ENCODE measurements at places on chromosomes 2 and 18.

- DNase-seq = no peak
Measured at GRCh38 chr2:170271340-170271739, 93.4 kb downstream of the MYO3B start.

DNA sequence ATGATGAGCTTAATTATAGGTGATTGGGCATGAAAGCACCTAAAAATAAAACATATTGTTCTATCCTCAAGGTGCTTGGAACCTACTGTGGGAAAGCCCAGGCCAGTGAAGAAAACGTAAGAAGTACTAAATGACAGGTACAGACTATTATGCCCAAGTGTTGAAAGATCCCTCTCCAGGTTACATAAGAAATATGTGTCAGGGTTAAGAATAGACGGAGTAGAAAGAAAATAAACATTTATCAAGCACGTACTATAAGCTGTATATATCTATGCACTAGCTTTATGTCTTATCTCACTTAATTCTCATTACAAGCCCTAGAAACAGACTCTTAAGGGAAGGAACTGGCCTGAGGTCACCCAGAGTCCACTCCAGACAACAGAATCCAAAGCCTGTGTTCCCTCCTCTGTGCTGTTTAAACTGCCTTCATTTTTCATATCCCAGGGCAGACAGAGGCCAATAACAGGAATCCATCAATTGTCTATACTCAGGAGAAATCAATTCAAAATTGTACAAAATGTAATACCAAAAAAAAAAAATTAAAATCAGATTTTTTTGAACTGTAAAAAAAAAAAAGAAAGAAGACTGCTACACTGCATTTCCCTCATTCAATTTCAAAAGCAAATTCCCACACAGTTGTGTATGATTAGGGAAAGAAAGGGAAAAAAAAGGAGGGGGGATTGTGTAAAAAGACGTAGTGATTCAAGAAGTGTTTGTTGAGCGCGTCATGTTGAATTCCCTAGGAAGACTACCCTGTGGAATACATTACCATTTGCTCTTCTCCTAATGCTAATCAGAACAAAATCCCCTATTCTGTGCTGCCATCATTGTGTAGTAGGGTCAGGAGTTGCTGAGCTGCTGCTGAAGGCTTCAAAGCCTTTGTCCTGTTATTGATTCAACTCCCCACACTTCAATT is 156.3 kb downstream of the IRS1 start:
- DNase-seq = no peak

GRCh38 chr2:190462611-190463010 is 54.5 kb downstream of the MFSD6 start:
- no peak for DNase-seq

GRCh38 chr18:48649231-48649630 is 110.4 kb downstream of the CTIF start:
- DNase-seq = no peak

DNA sequence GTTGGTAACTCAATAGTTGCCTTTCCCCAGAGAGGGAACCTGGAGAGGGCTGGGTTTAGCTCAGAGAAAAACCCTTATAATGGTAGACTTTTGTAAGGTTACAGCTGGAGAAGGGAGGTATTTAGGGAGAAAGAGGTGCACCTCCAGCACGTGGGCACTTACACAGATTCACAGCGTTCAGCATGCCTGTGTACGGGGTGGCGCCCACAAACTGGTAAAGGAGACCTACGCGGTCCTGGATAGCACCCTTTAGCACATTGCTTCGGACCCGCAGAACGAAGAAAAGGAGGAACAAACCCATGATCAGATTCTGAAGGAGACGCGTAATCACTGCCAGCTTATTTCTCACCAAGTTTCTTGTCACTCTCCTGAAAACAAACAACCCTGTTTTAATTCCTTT is 14.9 kb downstream of the ABCG5 start:
- DNase-seq = no peak

DNA sequence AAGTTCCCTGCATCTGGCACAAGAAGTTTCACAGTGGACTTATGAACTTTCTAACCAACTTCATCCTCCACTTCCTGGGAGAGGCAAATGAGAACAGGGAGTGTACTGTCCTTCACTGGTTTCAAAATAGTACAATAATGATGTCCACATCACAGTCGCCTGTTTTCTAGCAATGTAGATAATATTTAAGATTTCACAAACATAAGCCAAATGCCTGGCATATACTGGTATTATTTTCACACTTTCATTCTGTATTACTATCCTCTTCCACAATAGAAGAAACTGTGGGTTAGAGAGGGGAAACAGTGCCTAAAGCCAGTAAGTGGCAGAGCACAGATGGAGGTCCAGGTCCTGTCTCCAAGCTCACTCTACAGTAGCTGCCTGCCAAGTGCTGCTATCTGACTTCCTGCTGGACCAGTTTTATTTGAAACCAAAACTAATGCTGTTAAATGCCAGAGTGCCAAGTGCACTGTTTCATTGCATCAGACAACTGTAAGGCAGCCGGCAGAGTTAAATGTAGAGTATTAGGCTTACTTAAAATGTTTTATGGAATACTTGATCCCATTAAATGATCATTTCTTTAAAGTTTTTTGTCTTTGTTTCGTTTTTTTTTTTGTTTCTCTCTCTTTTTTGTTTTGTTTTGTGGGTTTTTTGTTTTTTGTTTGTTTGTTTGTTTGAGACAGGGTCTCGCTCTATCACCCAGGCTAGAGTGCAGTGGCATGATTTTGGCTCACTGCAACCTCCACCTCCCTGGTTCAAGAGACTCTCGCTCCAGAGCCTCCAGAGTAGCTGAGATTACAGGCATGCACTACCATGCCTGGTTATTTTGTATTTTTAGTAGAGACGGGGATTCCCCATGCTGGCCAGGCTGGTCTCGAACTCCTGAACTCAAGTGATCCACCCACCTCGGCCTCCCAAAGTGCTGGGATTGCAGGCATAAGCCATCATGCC is 15.1 kb downstream of the COBLL1 start:
- DNase-seq = peak; percentile 35

DNA sequence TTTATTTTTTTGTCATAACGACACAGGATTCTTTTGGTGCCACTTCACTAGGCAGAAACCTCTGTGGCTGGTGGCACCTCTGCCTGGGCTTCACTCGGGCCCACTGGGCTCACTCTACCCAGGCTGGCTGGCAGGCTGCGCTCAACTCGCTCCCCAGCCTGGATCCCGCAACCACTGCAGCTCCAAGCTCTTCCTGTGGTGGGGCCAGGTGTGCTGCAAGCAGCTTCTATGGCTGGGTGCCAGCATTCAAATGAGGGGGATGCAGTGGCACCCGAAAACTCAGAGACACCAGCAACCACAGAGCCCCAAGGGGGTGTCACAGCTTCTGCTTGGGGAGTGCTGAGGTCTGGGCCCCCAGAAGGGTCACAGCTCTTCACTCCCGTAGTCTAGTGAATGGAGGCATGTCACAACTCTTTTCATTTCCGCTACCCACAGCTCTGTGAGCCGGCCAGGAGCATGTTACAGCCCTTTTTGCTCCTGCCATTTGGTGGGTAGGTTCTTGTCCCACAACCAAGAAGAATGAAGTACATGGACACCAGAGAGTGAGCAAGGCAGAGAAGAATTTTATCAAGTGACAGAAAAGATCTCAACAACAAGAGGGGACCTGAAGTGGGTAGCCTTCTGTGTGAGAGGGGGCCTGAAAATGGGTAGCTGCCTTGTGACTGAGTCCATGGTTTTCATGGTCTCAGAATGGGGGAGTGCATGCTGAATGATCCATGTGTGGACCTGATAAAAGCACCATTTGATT is 170.1 kb downstream of the UBR3 start:
- DNase-seq = no peak

GRCh38 chr2:42367835-42368234 is 6.8 kb upstream of the COX7A2L start:
- no peak for DNase-seq

- DNase-seq = no peak
Measured at GRCh38 chr2:214837466-214837865, 28.0 kb upstream of the BARD1 start.

- no peak for DNase-seq
Measured at GRCh38 chr2:174992886-174993285, 12.3 kb downstream of the CHN1 start.

GRCh38 chr2:181170256-181170655 is 189.9 kb downstream of the UBE2E3 start:
- no peak for DNase-seq

- DNase-seq = no peak
Measured at GRCh38 chr2:44819061-44819460, 122.4 kb upstream of the SIX3 start.

GRCh38 chr2:177275040-177275742 is 10.7 kb upstream of the NFE2L2 start:
- DNase-seq = no peak

GRCh38 chr18:13218368-13218991 is at the start of gene LDLRAD4:
LDLRAD4 (plus strand) TSS chr18:13218760.
- no peak for DNase-seq

- peak; percentile 13 for DNase-seq
Measured at GRCh38 chr2:152097801-152098495, 896 bp downstream of the CACNB4 start.

DNA sequence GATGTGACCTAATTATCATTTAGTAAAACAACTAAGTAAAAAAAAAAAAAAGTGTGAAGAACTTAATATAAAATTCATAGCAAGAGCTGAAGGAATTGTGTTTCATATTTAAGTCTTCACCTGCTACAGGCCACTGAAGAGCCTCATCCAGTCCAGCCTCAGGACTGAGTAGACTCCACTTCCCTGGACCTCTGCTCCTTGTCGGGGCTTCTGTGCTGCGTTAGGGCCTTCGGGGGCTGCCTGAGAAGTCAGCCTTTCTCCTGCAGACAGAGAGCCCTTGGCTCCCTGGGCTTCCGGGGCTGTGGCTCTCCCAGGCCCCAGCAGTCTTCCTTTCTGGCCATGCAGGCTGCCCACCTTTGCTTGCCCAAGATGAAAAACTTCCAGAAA is 95.5 kb downstream of the MTCL1 start:
- DNase-seq = no peak

DNA sequence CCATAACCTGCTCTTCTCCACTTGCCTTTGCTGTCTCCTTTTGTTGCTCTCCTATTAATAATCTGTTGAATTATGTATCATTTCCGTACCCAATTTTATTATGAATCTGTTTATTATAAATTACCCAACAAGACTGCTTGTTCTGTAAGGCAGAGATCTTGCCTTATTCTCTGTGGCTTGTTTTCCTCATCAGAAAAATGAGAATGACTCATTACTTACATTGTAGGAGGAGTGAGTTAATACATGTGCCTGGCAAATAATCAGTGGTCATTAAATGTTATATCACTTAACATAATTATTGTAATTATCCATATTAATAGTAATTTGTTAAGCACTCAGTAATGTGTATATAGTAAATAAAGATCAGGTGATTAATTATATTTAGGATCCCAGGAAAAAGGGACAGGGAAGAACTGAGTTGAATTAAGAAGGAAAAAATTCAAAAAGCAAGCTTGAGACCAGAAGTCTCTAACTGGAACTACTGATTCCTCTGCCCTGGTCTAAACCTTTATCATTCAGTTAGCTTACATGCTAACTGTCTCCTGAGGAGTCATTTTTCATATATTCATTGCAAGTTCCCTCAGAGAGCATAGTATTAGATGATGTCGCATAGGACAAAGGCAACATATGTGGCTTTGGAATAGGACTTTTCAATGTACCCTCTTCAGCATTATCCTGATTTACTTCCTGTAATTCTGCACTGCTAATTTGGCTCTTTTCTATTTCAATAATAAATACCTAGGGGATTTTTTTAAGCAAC is 335.7 kb downstream of the GALNT13 start:
- no peak for DNase-seq

- DNase-seq = no peak
Measured at GRCh38 chr2:145748927-145749326, 1229.0 kb upstream of the ZEB2 start.

- DNase-seq = no peak
Measured at GRCh38 chr2:152462779-152463178, 127.8 kb downstream of the FMNL2 start.

DNA sequence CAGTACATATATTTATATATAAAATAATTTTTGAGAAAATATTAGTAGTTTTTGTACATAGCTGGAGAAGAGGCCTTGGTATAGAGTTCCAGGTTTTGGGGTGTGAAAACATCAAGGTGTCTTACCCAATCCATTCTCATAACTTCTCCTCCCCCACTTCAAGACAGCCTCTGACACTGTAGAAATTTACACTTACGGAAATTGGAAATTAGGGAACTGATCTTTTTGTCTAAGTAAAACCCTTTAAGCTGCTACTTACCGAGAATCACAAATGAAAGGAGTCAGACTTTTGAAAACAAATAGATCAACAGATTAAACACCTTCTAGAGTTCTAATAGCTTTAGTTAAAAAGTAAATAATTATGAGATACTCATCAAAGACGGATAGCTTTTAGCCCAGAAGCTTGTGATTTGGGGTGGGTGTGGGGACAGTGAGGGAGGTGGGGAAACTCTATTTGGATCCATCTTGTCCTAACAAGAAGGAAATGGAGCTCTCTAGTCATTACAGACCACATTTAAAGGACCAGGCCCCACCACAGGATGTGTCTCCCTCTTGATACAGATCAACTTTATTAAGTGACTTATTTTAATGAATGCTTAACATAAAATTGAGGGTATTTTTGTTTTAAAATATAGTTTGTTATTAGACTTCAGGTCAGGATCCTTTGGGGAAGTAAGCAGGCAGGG is 11.1 kb upstream of the FBXO11 start:
- DNase-seq = no peak

GRCh38 chr2:239327536-239328350 is 73.1 kb downstream of the HDAC4 start:
- no peak for DNase-seq

DNA sequence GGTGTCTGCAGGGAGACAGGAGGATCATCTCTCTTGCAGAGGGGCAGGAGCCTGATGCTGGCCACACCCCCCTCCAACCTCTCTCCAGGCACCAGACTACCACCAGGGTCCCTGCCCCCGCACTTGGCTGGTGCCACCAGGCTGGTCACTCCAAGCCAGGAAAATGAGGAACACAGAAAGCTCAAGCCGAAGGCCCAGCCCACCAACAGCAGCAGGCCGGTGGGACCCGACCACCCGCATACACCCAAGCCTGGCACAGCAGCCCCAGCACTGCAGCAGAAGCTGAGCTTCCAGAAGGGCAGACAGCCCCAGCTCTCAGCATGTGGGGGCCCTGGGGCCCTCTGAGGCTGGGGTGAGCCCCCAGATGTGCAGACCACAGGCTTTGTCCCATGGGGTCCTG is 52.7 kb downstream of the KIF1A start:
- DNase-seq = no peak

DNA sequence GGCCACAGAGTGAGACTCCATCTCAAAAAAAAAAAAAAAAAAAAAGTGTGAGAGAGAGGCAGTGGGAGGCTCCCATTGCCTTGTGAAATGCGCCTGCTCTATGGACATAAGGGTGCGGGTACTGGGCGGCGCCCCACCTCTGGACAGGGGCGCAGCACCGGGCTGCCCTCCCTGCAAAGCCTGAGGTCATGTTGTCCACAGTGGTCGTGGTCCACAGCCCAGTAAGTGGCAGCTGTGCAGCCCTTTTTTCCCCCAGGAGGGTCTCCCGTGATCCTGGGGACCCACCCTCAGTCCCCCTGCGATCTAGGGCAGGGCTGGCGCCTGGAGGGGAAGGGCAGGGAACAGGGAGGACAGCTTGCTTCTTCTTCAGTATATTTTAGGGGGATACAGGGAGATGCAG is 37.8 kb downstream of the LPIN1 start:
- DNase-seq = no peak
